Activated T-cell treated with anti-CD3 and anti-CD28 coated beads for 4 hours (primary cell): ENCODE measurements at places on chromosomes 12 and 14.

DNA sequence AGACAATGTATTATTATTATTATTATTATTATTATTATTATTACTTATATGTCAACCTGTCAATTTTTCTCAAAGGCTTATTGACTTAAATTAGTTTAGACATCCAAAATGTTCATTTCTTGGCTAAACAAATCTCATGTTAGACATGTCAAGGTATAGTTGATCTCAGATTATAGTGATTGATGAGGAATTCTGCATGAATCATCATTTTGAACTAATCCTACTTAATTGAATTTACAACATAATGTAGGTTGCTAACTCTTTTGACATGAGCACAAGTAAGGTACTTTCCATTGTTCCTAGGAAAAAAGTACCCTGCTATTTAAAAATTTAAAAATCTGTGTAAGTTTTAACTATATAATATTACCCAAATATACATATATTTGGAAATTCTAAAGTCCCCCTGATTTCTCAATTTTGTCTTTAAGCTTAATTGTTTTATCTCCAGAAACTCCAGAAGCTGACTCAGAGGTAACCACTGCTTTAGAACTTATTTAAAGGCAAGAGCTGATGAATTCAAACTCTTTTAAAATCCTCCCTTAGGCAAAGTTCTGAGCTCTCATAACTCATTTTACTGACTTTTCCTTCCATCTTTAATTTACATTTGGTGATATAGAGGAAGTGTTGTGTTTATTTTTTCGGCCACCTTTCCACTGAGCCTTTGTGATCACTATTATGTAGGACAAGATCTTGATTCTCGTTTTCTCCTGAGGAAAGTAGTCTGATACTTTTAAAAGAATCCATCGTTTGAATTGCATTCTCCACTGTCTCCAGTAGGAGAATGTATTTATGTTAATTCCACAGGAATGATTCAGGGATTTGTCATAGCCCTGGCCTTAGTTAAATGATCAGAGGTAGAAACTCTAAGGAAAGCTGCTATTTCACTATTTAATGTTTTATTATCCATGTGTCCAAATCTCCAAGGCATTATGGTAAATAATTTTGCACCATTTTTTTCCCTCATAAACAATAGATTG, 1304.5 kb downstream of the AACS start:
- DNase-seq, result no peak

GRCh38 chr14:95725685-95726336, 11.9 kb upstream of the TCL1A start:
- DNase-seq, result no peak

DNA sequence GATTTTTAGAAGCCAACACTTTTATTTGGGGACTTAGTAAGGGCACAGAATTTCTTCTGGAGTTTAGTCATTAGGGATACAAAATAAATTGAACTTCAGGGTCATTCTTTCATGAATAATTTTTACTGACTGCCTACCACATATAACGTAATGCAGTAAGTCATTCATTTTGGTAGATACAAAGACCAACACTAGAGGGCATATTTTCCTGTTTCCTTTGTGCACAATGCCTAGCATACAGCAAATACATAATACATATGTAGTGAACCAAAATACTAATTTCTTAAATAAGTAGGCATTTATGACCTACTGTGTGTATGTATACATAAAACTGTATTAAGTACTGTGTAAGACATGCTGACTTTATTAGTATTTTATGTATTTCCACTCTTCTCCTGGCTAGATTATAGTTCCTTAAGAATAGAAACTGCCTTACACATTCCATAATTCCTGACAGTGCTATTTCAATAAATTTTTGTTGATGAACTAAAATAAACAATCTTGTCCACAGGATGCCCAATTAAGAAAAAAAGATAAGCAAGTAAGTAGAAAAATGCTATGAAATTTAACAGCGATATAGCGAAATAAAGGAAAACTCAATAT, 47.9 kb downstream of the PPP1R12A start:
- no peak for DNase-seq

DNA sequence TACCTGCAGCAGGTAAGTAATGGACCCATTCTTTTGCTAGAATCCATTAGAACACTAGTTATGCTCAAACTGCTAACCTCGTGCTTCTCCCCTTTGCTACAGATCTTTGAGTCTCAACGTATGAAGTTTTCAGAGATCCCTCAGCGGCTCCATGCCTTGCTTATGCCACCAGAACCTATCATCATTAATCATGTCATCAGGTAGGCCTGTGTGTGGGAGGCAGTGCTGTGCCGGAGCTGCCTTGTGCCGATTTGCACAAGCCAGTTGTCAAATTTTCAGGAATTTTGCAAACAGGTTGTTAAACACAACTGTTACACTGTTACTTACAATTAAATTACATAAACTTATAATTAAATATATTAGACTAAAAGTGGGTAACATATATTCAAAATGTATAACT, 5.2 kb downstream of the SMARCD1 start:
- no peak for DNase-seq

DNA sequence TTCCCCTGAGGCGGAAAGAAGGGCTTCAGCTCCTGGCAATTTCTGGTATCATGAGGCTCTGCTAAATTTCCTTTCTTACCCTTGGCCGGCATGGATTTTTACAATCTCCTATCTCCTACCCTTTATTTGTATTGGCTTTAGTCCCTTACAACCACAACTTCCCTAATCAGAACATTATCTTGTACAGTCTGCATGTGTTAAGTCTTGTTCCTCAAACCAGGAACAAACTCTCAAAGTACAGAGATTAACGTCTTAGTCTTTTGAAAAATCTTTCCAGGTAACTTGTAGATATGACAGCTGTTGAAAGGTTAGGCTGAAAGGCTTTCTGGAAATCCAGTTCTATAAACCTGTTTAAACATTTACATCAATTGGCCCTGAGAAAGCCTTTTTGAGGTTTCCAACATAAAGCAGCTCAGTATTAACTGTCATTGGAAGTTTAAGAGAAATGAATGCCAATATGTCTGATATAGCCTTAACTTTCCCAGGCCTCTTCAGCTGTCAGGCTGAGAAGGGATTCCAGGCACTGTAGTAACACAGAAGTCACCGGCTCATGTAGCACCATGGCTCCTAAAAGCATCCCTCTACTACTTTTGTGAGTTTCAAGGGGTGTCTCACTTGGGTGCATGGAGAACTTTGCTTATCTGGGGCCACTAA, 360.5 kb downstream of the FUT8 start:
- DNase-seq, result no peak

- DNase-seq, result no peak
Measured at GRCh38 chr12:84727961-84728360, 184.6 kb downstream of the SLC6A15 start.

DNA sequence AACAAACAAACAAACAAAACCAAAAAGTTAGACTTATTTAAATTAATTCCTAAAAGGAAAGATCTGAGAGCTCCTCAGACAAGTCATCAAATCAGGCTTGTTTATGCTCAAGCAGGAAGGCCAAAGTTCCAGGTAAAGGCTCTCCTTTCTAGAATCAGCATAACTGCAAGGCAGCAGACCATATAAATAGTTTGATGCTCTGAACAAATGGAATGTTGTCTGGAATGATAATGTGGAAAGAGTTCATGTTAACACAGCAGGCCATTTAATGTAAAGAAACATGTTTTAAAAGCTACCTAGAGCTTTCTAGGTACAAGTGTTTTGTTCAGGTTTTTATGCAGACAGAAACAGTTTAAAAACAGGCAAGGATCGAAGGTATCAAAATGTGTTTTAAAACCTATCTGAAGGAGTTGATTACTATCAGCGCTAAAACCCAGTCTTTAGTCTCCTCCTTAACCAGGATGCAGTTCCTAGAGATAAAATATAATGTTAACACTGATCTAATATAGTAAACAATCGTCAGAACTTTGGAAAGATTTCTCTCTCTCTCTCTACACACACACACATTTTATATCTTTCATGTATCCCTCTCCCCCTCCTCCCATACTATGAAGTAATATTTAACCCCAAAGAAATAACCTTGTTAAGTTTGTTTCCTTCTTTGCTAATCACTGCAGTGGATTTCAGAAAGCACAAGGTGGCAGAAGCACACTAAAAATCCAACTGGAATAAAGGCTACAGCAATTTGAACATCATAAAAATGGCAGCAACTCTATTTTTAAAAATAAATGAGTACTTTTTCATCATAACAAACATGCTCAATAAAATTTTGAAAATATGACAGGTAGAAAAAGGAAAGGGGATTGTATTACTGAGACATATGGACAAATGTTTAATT, 135.5 kb downstream of the PAWR start:
- DNase-seq, result no peak

- DNase-seq, result no peak
Measured at GRCh38 chr14:103196716-103197115, 73.5 kb downstream of the TNFAIP2 start.

- DNase-seq, result peak; percentile 85
Measured at GRCh38 chr14:103628684-103629502, at the start of gene KLC1. KLC1 (plus strand) TSS chr14:103629211; CDS start chr14:103654565, 25,354 bp downstream.

- DNase-seq, result no peak
Measured at GRCh38 chr12:77841521-77841920, 10.8 kb downstream of the NAV3 start.

- no peak for DNase-seq
Measured at GRCh38 chr12:94710933-94711332, 60.6 kb upstream of the TMCC3 start.

- DNase-seq, result no peak
Measured at GRCh38 chr12:94173660-94174265, 25.4 kb downstream of the PLXNC1 start.

GRCh38 chr12:30416631-30417030, 279.0 kb downstream of the IPO8 start:
- no peak for DNase-seq

DNA sequence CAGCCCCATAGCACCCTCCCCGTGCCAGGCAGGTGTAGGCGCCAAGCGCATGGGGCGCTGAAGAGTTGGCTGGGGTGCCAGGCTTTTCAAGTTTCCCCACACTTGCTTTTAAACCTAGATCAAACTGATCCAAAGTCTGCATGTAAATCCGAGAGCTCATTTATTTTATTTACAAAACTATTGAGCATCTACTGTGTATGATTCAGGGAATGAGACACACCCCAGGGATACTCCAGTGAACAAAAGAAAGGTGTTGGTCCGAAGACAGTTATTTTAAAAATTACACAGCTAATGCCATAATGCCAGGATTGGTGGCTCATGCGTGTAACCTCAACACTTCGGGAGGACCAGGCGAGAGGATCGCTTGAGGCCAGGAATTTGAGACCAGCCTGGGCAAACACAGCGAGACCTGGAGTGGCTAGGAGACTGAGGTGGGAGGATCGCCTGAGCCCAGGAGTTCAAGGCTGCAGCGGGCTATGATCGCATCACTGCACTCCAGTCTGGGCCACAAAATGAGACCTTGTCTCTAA, 780 bp upstream of the SLC41A2 start:
- DNase-seq, result no peak

GRCh38 chr12:2187195-2187945, 134.6 kb downstream of the CACNA1C start:
- no peak for DNase-seq

DNA sequence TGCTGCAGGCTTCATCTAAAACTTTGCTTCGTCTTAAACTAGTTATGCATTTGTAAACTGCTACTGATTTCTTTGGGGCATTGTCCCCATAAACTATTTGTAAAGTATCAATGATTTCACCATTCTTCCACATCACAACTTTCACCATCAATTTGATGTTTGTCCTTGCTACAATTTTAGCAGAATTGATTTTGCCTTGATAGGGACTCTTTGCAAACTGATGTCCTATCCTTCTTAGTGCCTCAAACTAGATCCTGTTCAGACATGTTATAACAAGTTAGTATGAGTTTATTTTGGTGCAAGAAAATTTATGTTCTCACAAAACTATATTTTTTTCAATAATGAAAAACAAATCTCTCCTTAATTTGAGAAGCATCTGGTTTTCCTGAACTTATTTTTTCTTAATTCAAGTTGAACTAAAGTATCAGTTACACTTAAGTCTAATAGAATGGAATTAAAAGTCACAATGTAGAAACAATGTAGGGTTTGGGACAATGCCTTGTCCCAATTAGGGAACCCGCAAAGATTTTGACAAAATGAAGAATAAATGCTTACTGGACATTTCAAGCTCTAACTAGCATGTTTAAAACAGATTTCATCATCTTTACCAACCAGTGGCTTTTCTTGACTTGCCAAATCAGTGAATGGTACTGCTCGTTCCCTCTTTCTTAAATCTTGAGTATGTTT, 10.1 kb upstream of the ARID4A start:
- no peak for DNase-seq

- no peak for DNase-seq
Measured at GRCh38 chr14:65791191-65791981, 378.9 kb downstream of the FUT8 start.

DNA sequence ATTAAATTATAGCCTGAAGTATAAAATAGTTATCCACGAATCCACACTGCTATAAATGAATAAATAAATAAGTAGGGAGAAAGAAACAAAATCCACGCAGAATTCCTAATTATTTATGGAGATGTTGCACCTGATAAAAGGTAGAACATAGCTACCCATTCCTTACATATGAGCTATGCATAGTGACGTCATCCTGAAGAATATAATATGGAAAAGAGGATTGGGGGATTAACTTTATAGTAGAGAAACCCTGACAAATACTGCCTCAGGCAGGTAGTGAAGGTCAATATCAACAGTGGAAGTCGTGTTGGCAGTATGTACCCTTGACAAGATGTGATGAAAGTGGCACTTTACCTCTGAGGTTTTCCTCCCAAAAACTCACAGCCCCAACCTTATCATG, 82.5 kb downstream of the PLCZ1 start:
- no peak for DNase-seq

DNA sequence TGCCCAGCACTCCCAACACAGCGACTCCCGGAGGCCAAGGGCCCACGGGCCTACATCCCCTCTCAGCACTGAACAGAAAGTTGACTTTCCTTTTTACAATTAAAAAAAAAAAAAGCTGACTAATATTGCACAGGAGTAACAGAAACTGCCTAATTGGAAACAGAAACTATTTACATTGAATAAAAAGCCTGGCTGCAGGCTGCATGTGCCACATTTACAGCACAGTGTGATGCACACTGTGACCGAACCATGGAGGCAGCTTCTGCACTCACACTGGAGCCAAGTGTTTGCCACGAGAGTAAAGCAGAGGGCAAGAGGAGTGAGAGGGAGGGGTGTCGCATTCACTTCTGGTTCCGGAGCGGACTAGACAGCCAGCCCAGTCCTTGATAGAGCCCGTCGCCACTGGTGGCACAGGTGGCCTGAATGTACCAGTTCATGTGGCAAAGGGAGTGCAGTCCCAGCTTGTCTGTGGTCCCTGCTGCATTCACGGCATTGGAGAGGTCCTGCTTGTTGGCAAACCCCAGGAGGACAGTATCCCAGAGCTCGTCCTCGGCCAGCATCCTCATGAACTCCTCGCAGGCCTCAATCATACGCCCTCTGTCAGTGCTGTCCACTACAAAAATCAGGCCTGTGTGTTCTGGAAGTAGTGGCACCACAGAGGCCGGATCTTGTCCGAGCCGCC, 59.2 kb downstream of the SPPL3 start:
- DNase-seq, result no peak

GRCh38 chr12:12992418-12993130, 7.5 kb downstream of the HEBP1 start:
- no peak for DNase-seq
